Lung (tissue), 17 donors: ENCODE measurements at places on chromosomes 7 and 10. TPM values are rescaled to one million over a fixed set of nuclear protein-coding genes. Genes with fewer than 3 reads are reported as not detected.

Gene PIK3CG
- polyA plus RNA-seq = 3.5 TPM

Gene SLC26A3
- polyA plus RNA-seq = not detected

Gene PGAM1
- polyA plus RNA-seq = 280 TPM

Gene IFRD1
- 42.4 TPM for polyA plus RNA-seq

Gene SPDYE2
- not detected for polyA plus RNA-seq

Gene BTBD16
- 0.03 TPM for polyA plus RNA-seq

Gene SPDYE5
- not detected for polyA plus RNA-seq

Gene AHR
- 22.8 TPM for polyA plus RNA-seq

Gene CRHR2
- 0.02 TPM for polyA plus RNA-seq

Gene VWC2
- polyA plus RNA-seq = 0.02 TPM

Gene NDUFA5
- polyA plus RNA-seq = 104 TPM

Gene INPP5A
- 12.4 TPM for polyA plus RNA-seq

Gene SLC18A3
- not detected for polyA plus RNA-seq

Gene FZD8
- 6.5 TPM for polyA plus RNA-seq

Gene ZNF727
- 0.12 TPM for polyA plus RNA-seq

Gene CYP3A7
- polyA plus RNA-seq = 0.19 TPM

Gene SPDYE1
- polyA plus RNA-seq = not detected

Gene ZNF212
- 5.7 TPM for polyA plus RNA-seq

Gene CCDC146
- 9.8 TPM for polyA plus RNA-seq

Gene ZC3HAV1L
- 1.6 TPM for polyA plus RNA-seq

Gene RRP12
- 24.6 TPM for polyA plus RNA-seq

Gene FAM180A
- polyA plus RNA-seq = 0.18 TPM

Gene INA
- polyA plus RNA-seq = 0.07 TPM

Gene FFAR4
- 0.29 TPM for polyA plus RNA-seq

Gene PKD2L1
- polyA plus RNA-seq = 0.88 TPM

Gene FKBP9
- 31.0 TPM for polyA plus RNA-seq

Gene ZNF3
- 12.8 TPM for polyA plus RNA-seq

Gene RNF32
- 1.5 TPM for polyA plus RNA-seq

Gene PGAM2
- polyA plus RNA-seq = 0.63 TPM

Gene PRPS1L1
- polyA plus RNA-seq = not detected

Gene PNLIPRP3
- not detected for polyA plus RNA-seq

Gene ACBD7
- 0.19 TPM for polyA plus RNA-seq

Gene NUDT13
- 4.2 TPM for polyA plus RNA-seq

Gene OR6B1
- polyA plus RNA-seq = not detected

Gene NAT16
- 0.01 TPM for polyA plus RNA-seq

Gene PKD1L1
- polyA plus RNA-seq = 0.30 TPM

Gene AUTS2
- 11.8 TPM for polyA plus RNA-seq

Gene FAM24B
- 1.6 TPM for polyA plus RNA-seq

Gene CRYGN
- polyA plus RNA-seq = 0.07 TPM

Gene MINDY4
- polyA plus RNA-seq = 5.0 TPM

Gene HECW1
- polyA plus RNA-seq = 0.14 TPM

Gene PLAC9
- 34.7 TPM for polyA plus RNA-seq

Gene GPER1
- 3.7 TPM for polyA plus RNA-seq

Gene DRGX
- 0.10 TPM for polyA plus RNA-seq

Gene CCDC136
- polyA plus RNA-seq = 1.1 TPM

Gene FAM241B
- 12.2 TPM for polyA plus RNA-seq

Gene CALHM3
- polyA plus RNA-seq = not detected

Gene NPFFR1
- polyA plus RNA-seq = 0.14 TPM

Gene RNF148
- 0.69 TPM for polyA plus RNA-seq

Gene SPDYE11
- polyA plus RNA-seq = not detected
